ENCODE measurements at places on chromosomes 6 and 20. TPM values are rescaled to one million over a fixed set of nuclear protein-coding genes. Genes with fewer than 3 reads are reported as not detected.
A peak's percentile ranks its signal among the peaks of the same experiment; 100 is the strongest.

- H3K27ac ChIP-seq: no peak overlapping the region
- H3K27me3 ChIP-seq: no peaks in the 10 kb centered on the region
- no peak overlapping the region for H3K4me3 ChIP-seq
- H3K36me3 ChIP-seq: no peaks in the 10 kb centered on the region
- no peak for DNase-seq
Measured at GRCh38 chr6:129096651-129097290, 213.8 kb downstream of the LAMA2 start.

- H3K36me3 ChIP-seq: no peaks in the 10 kb centered on the region
- no peak overlapping the region for H3K27ac ChIP-seq
- no peaks in the 10 kb centered on the region for H3K4me1 ChIP-seq
Measured at GRCh38 chr6:15790116-15790515, 127.3 kb upstream of the DTNBP1 start.

DNA sequence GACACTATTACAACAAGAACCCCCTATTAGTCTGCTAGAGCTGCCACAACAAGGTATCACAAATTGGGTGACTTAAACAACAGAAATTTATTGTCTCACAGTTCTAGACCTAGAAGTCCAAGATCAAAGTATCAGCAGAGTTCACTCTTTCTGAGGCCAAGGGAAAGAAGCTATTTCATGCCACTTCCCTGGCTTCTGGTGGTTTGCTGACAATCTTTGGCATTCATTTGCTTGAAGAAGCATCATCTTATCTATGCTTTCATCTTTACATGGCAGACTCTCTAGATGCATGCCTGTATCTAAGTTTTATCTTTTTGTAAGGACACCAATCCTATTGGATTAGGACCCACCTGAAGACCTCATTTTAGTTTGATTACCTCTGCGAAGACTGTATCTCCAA is 296.8 kb upstream of the MARCKS start:
- H3K4me1 ChIP-seq: peaks cover 17% of the 10 kb centered on the region
- no peak overlapping the region for H3K27ac ChIP-seq
- H3K27me3 ChIP-seq: peaks cover 2% of the 10 kb centered on the region

GRCh38 chr20:1225783-1226654 is at the start of gene RAD21L1:
RAD21L1 (plus strand) TSS chr20:1226044; CDS start chr20:1228454, 2,410 bp downstream.
- H3K4me3 ChIP-seq: peak within 1 kb of the TSS; percentile 67
- H3K36me3 ChIP-seq: no peaks in the 10 kb centered on the region
- no peaks in the 10 kb centered on the region for H3K4me1 ChIP-seq

- peak overlapping the region; percentile 77 for H3K4me3 ChIP-seq
- H3K27me3 ChIP-seq: peaks cover 14% of the 10 kb centered on the region
- H3K36me3 ChIP-seq: no peaks in the 10 kb centered on the region
- peaks cover 3% of the 10 kb centered on the region for H3K4me1 ChIP-seq
- DNase-seq: peak; percentile 81
Measured at GRCh38 chr20:41316602-41317545, 657 bp downstream of the ZHX3 start.

DNA sequence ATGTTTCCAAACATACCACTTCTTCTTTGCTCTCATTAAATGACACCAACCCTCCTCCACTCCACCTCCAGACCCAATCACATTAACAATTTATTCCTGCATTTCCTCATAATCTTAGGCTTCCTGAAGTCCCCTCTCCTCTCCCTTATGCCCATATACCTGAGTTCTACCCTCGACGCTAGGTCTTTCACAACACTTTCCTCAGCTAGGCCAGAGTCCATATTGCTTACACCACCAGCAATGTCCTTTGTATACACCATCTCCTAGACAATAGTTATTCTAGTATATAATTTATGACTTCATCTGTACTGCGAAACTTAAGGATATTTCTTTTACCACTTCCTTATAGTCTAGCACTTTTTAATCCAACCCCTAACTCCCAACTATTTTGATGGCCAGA is 47.7 kb downstream of the SIM1 start:
- no peak overlapping the region for H3K4me3 ChIP-seq
- peaks cover 14% of the 10 kb centered on the region for H3K4me1 ChIP-seq
- no peak for DNase-seq
- no peaks in the 10 kb centered on the region for H3K27me3 ChIP-seq
- H3K27ac ChIP-seq: no peak overlapping the region
- no peaks in the 10 kb centered on the region for H3K36me3 ChIP-seq

- no peak overlapping the region for H3K27ac ChIP-seq
- H3K4me1 ChIP-seq: peaks cover 16% of the 10 kb centered on the region
- H3K27me3 ChIP-seq: no peaks in the 10 kb centered on the region
- H3K36me3 ChIP-seq: no peaks in the 10 kb centered on the region
- DNase-seq: no peak
- no peak overlapping the region for H3K4me3 ChIP-seq
Measured at GRCh38 chr6:157029980-157030690, 253.0 kb downstream of the ARID1B start.

GRCh38 chr6:169223006-169223405 is 30.6 kb downstream of the THBS2 start:
- H3K36me3 ChIP-seq: no peaks in the 10 kb centered on the region
- H3K4me3 ChIP-seq: no peak overlapping the region
- no peaks in the 10 kb centered on the region for H3K27me3 ChIP-seq
- H3K27ac ChIP-seq: no peak overlapping the region

GRCh38 chr6:99350573-99350972 is 1.1 kb upstream of the FAXC start:
- H3K4me1 ChIP-seq: peaks cover 26% of the 10 kb centered on the region
- peaks cover 15% of the 10 kb centered on the region for H3K27me3 ChIP-seq
- no peak overlapping the region for H3K27ac ChIP-seq
- DNase-seq: peak; percentile 33
- no peaks in the 10 kb centered on the region for H3K36me3 ChIP-seq

DNA sequence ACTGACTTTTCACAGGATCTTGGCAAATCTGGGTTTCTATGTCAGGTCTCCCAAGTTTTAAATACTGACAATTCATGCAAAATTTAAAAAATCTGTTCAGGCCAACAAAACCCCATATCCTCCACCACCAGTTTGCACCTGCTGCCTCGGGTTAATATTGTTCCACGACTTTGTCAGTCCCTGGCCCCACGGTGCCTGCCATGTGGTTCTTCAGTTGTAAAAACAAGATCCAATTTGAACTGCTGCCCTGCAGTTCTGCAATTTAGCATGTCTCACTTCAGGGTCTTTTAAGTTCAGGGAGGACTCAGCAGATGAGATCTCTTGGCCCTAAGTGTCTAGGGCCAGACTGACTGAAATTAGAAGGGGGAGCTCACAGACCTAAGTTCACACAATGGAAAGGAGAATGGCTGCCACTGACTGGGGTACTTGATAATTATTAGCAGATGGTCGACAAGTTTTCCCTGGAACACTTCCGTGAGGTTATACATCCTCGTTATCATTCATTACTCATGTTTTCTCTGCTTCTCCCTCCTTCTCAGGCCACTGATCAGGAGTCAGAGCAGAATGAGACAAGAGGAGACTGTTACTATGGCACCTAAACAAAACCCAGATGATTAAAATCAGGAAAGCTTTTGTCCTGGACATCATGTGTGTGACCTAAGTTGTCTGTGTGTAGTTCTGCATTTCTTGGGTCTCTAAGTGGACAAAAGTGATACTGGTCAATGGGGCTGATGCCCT is 223.6 kb downstream of the KIF16B start:
- H3K27me3 ChIP-seq: no peaks in the 10 kb centered on the region
- no peaks in the 10 kb centered on the region for H3K36me3 ChIP-seq
- H3K27ac ChIP-seq: no peak overlapping the region
- no peaks in the 10 kb centered on the region for H3K4me1 ChIP-seq
- no peak overlapping the region for H3K4me3 ChIP-seq
- no peak for DNase-seq

DNA sequence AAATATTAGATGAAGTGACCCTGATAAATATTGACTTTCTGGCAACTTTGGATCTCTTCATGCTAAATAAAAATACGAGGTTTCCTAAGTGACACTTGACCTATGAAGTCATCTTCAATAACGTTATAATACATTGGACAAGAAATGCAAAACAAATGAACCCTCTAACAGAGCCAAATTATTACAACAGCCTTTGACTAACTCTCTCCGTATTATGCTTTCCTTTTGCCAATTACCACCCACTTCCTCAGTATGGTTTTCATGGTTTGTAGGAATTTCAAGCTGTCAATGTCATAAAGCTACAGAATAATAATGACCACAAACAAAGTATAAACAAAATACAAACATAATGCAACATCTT is 210.5 kb downstream of the MOXD1 start:
- H3K27ac ChIP-seq: no peak overlapping the region
- H3K27me3 ChIP-seq: no peaks in the 10 kb centered on the region
- no peak overlapping the region for H3K4me3 ChIP-seq
- no peaks in the 10 kb centered on the region for H3K4me1 ChIP-seq
- no peaks in the 10 kb centered on the region for H3K36me3 ChIP-seq
- DNase-seq: no peak

GRCh38 chr6:36692220-36692619 is 5.4 kb upstream of the RAB44 start:
- H3K4me1 ChIP-seq: no peaks in the 10 kb centered on the region
- DNase-seq: no peak
- no peaks in the 10 kb centered on the region for H3K36me3 ChIP-seq
- no peaks in the 10 kb centered on the region for H3K27me3 ChIP-seq

- no peaks in the 10 kb centered on the region for H3K36me3 ChIP-seq
- peaks cover 50% of the 10 kb centered on the region for H3K27me3 ChIP-seq
- no peak overlapping the region for H3K27ac ChIP-seq
- H3K4me3 ChIP-seq: peak overlapping the region; percentile 85
Measured at GRCh38 chr6:24910961-24911725, 24.6 kb downstream of the RIPOR2 start.

DNA sequence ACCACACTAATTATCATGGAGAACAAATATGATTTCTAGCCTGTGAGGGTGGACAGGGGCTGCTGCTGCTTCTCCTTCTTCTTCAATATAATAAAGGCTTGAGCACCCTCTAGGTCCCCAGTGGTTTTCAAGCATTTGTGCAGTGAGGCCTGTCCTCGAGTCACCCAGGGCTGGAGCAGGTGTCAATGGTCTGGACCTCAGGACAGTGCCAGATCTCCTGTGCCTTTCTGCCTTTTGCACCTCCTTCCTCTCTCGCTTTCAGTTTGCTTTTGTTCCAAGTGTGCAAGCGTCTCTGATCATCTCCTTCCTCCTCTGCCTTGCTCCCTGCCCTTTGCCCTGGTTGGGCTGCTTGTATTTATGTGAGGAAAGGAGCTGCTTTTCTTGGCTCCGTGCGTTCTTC is 152.2 kb upstream of the SYNDIG1 start:
- H3K36me3 ChIP-seq: no peaks in the 10 kb centered on the region
- H3K27ac ChIP-seq: no peak overlapping the region
- H3K4me1 ChIP-seq: no peaks in the 10 kb centered on the region
- no peaks in the 10 kb centered on the region for H3K27me3 ChIP-seq

- H3K4me1 ChIP-seq: no peaks in the 10 kb centered on the region
- H3K27ac ChIP-seq: no peak overlapping the region
- no peaks in the 10 kb centered on the region for H3K27me3 ChIP-seq
- no peak for DNase-seq
- no peak overlapping the region for H3K4me3 ChIP-seq
- no peaks in the 10 kb centered on the region for H3K36me3 ChIP-seq
Measured at GRCh38 chr6:169837529-169838250, 86.3 kb downstream of the ERMARD start.

GRCh38 chr6:112049026-112049799 is 4.7 kb upstream of the CCN6 start:
- no peaks in the 10 kb centered on the region for H3K36me3 ChIP-seq
- no peak overlapping the region for H3K4me3 ChIP-seq
- H3K27me3 ChIP-seq: no peaks in the 10 kb centered on the region
- no peak for DNase-seq
- H3K27ac ChIP-seq: no peak overlapping the region
- peaks cover 5% of the 10 kb centered on the region for H3K4me1 ChIP-seq

GRCh38 chr20:33232486-33233072 is 3.2 kb upstream of the BPIFA1 start:
- no peaks in the 10 kb centered on the region for H3K36me3 ChIP-seq
- DNase-seq: no peak
- H3K27ac ChIP-seq: no peak overlapping the region
- peaks cover 20% of the 10 kb centered on the region for H3K27me3 ChIP-seq

GRCh38 chr6:116008470-116009243 is 52.0 kb downstream of the FRK start:
- no peak overlapping the region for H3K27ac ChIP-seq
- no peaks in the 10 kb centered on the region for H3K4me1 ChIP-seq
- H3K36me3 ChIP-seq: no peaks in the 10 kb centered on the region
- H3K27me3 ChIP-seq: no peaks in the 10 kb centered on the region

- H3K27me3 ChIP-seq: no peaks in the 10 kb centered on the region
- no peak overlapping the region for H3K27ac ChIP-seq
- H3K36me3 ChIP-seq: no peaks in the 10 kb centered on the region
- peak; percentile 11 for DNase-seq
- H3K4me1 ChIP-seq: no peaks in the 10 kb centered on the region
Measured at GRCh38 chr6:121521164-121521555, 85.7 kb downstream of the GJA1 start.

DNA sequence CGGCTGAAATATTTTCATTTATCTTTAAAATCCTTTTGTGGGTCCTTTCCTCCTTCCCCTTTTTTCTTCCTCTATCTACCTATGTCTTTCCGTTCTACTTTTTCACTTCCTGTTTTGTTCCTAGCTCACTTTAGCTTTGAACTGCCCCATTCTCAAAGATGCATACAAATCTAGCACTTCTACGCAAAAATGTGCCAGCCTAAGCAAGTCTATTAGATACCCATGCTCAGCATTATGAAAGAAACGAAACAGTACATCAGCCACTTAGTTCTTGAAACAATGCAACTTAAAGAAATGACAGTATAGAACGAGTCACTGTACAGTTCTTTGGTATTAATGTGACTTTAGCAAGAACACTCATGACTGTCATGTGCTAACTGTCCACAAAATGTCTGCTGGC is 47.3 kb upstream of the MARCKS start:
- no peak overlapping the region for H3K4me3 ChIP-seq
- DNase-seq: no peak
- H3K4me1 ChIP-seq: no peaks in the 10 kb centered on the region
- H3K36me3 ChIP-seq: no peaks in the 10 kb centered on the region
- no peaks in the 10 kb centered on the region for H3K27me3 ChIP-seq
- H3K27ac ChIP-seq: no peak overlapping the region

GRCh38 chr6:12022953-12023388 is 10.9 kb downstream of the HIVEP1 start:
- no peaks in the 10 kb centered on the region for H3K27me3 ChIP-seq
- peak; percentile 36 for DNase-seq
- no peak overlapping the region for H3K27ac ChIP-seq
- H3K36me3 ChIP-seq: no peaks in the 10 kb centered on the region
- H3K4me3 ChIP-seq: no peak overlapping the region
- H3K4me1 ChIP-seq: peaks cover 11% of the 10 kb centered on the region

RALGAPA2 gene
- total RNA-seq: 22.8 TPM

ZHX3 gene
- 6.8 TPM for total RNA-seq

NKX2-2 gene
- total RNA-seq: not detected

CLDN20 gene
- not detected for total RNA-seq

COL9A1 gene
- 36.9 TPM for total RNA-seq

DLL1 gene
- 35.9 TPM for total RNA-seq

VIP gene
- not detected for total RNA-seq

BTN2A1 gene
- total RNA-seq: 14.2 TPM

MAP7 gene
- 8.9 TPM for total RNA-seq

SLC35B2 gene
- 47.0 TPM for total RNA-seq

TAGAP gene
- not detected for total RNA-seq

CYP39A1 gene
- 7.1 TPM for total RNA-seq

COL21A1 gene
- total RNA-seq: 0.43 TPM

HNF4A gene
- total RNA-seq: 1.6 TPM

TGM2 gene
- total RNA-seq: 0.22 TPM

DDX39B gene
- 913 TPM for total RNA-seq

Measured in neural progenitor cell (in vitro differentiated cells).